ENCODE measurements at places on chromosomes 7 and 10.
A peak's percentile ranks its signal among the peaks of the same experiment; 100 is the strongest.

GRCh38 chr10:48231178-48231577 is 43.3 kb downstream of the FRMPD2 start:
- no peak for DNase-seq

DNA sequence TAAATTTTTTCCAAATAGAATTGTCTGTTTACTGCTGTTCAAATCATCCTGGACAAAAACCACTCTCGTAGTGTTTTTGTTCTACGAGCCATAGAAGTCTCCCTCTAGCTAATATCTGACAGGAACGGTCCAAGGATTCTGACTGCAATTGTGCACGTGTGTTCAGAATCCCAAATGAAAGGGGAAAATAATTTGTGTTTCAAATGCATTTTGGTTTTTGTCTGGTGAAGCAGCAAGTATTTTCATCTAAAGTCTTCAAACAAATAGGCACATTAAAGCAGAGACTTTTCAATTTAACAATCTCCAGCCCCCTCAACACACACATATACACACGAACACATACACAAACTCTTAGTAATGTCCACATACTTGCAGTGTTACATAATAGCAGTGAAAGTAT is 475 bp downstream of the NEUROD6 start:
- DNase-seq, result no peak

DNA sequence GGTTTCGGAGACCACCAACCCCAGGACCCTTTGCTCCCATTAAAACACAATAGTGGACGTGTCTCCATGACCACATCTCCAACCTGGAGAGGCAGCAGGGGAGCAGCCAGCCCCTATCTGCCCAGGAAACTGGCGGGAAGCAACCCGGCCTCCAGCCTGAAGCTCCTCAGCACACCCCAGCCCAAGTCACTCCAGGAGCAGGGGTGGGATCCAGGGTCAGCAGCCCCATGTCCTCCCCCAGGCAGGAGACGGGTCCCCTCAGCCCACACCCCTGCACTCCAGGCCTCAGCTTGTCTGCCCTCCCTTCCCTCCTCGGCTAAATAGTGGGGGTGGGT is 601 bp downstream of the ADAM8 start:
- no peak for DNase-seq

DNA sequence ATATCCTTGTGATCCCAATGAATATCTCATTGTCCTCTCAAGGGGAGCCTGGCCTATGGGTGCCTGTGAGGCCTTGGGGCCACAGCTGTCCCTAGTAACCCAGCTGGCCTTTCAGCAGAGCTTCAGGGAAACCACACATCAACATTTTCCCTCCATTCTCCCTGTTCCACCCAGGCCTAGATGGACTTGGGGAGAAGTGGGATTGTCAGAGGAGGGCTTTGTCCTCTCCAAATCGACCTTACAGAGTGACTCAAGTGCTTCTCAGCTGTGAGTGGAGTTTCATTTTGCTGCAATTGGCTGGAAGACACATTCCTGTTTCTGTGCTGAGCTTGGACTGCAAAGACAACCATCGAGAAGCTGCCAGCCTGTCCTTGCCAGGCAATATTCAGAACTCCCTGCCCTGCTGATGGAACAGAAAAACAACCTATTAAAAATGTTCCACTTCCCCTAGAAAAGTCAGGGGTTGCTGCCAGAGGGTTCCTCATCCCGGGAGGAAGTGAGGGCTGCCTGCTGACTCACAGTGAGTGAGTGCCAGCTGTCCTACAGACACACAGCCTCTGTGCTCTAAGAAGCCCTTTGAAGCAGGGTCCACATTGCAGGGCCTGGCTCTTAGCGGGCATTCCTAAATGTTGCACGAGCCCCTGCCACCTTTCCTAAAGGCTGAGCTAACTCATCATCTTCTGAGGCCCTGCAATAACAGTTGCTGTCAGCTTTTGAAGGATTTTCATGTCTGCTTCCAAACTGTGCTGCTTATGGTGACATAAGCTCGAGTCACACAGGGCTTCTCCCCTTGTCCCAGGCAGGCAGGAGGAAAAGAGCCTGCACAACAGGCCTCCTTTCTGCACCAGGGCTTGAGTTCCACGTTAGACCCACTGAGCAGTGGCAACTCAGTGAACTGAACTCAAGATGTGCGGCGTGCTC is 20.5 kb downstream of the STRA8 start:
- DNase-seq, result peak; percentile 80

DNA sequence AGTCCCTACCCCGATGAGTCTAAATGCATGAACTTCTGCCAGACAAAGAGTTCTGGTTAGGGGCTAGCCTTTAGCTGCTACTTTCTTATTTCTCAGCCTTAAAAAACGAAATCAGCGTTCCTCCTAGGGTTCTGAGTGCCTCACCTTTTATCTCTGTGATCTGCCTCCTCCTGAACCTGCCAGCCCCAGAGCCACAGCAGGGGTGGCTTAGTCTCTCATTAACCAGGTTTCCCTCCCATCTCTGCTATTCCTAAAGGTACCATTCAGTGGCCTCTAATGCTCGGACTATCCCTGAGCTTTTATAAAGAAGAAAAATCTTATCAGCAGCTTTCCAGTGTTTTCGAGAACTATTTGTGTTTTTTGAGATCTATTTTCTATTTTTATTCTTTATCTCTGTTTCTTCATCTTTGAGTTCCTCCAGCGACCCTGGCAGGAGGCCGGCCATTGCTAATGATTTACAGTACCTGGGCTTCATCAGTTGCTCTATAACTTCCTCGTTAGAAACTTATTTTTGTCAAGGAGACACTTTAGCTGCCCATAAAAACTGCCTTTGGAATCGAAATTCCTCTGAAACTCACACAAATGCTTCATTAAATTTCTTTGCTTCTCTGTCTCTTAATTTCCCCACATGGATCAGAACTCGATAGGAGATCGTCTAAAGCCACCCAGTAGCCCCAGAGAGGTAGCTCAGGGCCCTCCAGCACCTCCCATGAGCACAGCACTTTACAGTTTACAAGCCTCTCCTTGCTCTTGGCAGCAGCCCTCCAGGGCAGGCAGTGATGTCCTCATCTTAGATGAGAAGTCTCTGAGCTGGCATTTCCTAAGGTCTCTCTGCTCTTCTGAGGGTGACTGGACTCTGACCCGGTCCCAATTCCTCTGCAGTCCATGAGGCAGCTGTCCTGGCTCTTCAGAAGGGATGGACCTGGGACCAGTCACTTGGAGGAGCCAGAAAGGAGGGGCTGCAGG is 149.1 kb downstream of the EBF3 start:
- no peak for DNase-seq

- DNase-seq, result no peak
Measured at GRCh38 chr7:4792537-4793126, 17.2 kb downstream of the AP5Z1 start.

DNA sequence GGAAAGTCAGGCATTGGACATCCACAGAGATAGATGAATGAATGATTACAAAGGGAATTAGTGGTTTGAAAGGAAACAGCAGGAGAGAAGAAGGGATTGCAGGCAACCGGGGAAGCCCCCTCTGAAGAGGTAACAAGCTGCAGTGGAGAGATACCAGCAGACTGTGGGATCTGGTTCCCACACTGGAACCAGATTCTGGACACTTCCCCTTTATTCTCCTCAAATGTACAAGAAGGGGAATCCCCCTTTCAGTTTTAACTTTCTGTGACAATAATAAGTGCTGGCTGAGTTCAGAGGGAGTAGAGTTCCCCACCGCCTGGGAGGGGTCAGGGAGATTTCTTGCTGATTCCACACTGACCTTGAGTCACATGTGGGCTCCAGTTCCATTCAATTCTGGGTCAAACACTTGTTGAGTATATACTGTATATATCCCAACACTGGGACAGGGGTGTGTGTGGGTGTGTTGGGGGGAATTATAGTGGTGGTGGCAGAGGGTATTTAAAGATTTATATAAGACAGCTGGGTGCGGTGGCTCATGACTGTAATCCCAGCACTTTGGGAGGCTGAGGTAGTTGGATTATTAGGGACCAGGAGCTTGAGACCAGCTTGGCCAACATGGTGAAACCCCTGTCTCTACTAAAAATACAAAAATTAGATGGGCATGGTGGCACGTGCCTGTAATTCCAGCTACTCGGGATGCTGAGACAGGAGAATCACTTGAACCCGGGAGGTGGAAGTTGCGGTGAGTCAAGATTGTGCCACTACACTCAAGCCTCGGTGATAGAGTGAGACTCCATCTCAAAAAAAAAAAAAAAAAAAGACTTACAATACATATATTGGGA is 16.5 kb upstream of the DDIT4 start:
- DNase-seq, result no peak

GRCh38 chr10:32205670-32206069 is 141.3 kb downstream of the EPC1 start:
- DNase-seq, result peak; percentile 6

GRCh38 chr7:801940-802381 is 30.3 kb upstream of the SUN1 start:
- DNase-seq, result no peak

DNA sequence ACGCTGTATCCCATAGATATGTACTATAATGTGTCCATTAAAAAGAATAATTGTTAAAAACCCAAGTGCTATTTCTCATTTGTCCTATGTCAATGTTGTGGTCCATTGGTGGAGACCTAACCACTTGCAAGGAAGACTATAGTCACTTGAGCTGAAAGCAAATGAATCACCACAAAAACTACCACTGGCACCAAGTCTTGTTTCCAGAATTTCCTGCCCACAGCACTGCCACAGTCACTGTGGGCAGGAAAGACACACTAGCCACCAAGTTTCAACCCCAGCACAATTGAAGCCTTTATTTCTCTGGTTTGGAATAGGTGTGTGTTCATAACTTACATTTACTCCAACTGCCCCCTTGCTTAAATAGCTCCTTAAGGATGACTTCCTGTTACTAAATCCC is 12.4 kb downstream of the DIP2C start:
- DNase-seq, result no peak

- no peak for DNase-seq
Measured at GRCh38 chr10:75033399-75034130, 77.9 kb upstream of the SAMD8 start.

DNA sequence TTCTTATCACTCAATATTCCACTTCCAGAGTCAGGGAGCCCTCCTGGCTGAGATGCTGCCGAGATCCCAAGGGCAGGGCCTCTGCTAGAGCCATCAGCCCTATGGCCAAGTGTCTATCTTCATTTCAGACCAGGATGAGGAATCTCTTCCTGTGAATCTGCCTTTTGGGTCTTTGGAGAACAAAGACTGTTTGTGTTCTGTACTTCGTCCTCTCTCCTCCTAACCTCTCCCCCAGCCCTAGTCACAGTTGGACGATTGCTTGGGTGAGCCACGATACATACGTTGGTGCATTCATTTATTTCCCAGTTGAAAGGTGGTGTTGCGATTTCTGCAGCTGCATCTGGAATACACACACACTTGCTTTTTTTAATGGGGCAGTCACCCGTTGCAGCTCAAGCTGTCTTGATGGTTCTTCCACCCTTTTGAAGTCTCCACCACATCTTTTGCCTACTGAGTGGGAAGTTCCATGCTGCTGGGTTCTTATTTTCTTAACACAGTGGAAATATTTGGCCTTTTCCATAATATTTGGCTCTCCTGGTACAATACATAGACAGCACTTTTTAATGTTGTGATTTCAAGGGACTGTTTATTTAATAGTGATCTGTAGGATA is 26.7 kb downstream of the SH3PXD2A start:
- DNase-seq, result no peak

DNA sequence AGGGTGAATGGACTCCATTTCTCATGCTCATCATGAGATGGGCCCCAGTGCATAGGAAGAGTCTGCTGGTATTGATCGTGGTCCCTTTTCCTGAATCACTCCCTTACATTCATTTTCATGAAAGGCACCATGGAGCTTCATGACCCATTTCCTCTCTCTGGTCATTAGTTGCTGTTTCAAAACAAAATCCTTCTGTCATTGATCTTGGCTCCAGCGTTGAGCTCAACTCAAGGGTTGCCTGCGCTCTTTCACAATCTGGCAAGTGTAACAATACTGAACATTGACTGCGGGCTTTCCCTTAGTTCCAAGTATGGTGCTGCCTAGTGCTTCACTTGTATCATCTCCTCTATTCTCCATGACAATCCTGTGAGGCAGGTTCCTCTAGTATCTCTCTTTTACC is 197.6 kb downstream of the TMEM178B start:
- no peak for DNase-seq

DNA sequence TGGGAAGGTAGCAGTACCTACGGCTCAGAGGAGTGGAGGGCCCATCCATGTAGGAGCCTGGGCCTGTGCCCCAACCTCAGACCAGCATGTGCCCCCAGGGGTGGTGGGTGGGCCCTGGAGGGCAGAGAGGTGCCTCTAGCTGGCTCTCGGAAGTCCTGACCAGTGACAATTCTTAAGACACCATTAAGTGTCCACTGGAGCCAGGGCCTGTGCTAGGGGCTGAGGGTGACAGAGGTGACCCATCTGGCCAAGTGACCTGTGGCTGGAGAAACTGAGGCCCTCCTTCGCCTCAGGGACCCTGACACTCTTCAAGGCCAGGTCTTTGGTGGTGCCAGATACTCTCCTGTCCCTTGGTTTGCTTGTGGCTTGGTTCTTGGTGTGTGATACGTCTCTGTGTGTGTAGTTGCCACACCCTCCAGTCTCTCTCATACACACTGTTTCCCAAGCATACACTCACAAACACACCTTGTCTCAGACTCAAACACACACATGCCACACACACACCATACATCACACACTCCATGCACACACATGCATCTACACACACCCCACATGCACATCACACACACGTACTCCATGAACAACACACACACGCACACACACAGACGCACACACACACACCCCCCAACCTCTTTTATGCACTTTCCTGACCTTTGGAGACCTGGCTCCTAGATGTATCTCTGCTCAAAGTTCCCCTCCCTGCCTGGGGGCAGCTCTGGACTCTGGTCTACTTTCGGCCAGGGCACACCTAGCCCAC is 897 bp upstream of the RAMP3 start:
- DNase-seq, result no peak

DNA sequence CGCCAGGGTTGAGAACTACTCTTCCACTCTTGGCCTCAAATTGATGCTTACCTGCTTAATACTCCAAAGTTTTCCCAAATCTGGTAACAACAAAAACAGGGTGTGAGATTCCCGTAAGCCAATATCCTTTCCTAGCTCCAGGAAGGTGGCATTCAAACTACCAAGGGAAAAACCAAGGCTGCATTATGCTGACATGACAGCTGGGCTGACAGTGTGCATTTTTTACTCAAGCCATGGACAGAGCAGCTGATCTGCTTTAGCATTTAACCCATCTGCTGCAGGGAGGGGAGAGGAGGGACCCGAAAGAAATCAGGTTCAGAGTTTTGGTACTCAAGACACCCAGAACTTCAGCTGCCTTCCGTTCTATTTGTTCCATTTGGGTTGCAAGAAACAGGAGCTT is 49.8 kb upstream of the RAPGEF5 start:
- no peak for DNase-seq

- no peak for DNase-seq
Measured at GRCh38 chr10:19209319-19209718, 160.7 kb downstream of the MALRD1 start.

DNA sequence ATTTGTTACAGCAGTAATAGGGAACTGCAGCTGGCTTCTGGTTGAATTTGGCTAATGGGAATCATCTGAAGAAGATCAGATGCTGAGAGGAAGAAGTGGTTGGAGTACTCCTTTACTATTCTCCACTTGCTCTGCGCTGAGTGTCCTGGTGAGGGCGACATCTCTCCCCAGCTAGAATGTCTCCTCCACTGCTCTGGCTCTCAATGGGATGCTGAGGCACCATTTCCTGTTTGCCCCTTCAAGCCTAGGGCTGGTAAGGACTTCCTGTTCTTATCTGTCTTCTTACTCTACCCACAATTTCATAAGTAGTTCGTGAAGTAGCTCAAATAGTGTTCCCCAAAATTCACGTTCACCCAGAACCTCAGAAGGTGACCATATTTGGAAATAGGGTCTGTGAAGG is 43.2 kb upstream of the TES start:
- DNase-seq, result no peak

- DNase-seq, result no peak
Measured at GRCh38 chr7:143458263-143458662, 15.0 kb downstream of the TAS2R60 start.

GRCh38 chr10:132563485-132564248 is 26.1 kb downstream of the INPP5A start:
- DNase-seq, result no peak
